Ascending aorta (tissue), 2 donors: ENCODE measurements at places on chromosomes 5 and 9.

DNA sequence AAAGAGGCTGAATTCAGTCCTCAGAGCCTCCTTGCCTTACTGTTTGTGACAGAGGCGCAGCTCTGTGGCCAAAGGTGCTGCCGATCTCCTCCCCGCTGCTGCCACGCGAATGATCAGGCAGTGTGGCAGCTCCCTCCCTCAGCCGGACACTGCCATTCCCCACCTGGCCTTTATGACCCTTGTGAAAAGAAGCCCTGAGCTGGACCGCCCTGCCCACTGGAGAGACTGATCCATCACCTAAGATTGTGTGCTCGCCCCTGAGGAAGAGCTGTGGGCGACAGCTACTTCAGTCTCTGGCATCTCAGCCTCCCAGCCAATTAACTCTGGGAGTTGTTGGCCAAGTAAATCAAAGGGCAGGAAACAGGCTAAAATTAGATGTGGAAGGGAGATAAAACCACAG is 90.9 kb downstream of the CARTPT start:
- no peaks in the 10 kb centered on the region for H3K36me3 ChIP-seq
- peaks cover 26% of the 10 kb centered on the region for H3K4me1 ChIP-seq
- DNase-seq: no peak
- H3K27ac ChIP-seq: peak overlapping the region; percentile 73
- H3K4me3 ChIP-seq: no peak overlapping the region
- no peaks in the 10 kb centered on the region for H3K27me3 ChIP-seq

DNA sequence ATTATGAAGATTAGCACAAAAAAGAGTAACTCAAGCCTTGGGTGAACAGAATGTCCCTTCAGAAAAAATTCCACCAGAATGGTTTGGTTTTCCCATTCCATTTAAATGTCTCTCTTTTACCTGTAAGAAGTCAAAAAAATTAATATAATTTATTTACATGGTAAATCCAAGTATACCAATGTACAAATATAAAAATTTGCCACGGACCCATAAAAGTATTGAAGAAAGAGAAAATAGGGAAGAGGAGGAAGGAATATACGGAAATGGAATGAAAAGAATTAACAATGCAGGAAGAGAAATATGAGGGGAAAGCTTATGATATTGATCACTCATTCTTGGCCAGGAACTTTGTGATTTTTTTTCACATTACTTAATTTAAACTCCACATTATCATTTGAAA is at the start of gene OR13C9:
Gene OR13C9 (minus strand): TSS at position 101 of the 400 bp plus-strand sequence. CDS start 0 bp downstream, at position 101.
- H3K4me3 ChIP-seq: no peak within 1 kb of the TSS
- no peaks in the 10 kb centered on the region for H3K27me3 ChIP-seq
- H3K27ac ChIP-seq: no peak within 1 kb of the TSS
- no peaks in the 10 kb centered on the region for H3K4me1 ChIP-seq
- H3K36me3 ChIP-seq: no peaks in the 10 kb centered on the region
- no peak for DNase-seq

DNA sequence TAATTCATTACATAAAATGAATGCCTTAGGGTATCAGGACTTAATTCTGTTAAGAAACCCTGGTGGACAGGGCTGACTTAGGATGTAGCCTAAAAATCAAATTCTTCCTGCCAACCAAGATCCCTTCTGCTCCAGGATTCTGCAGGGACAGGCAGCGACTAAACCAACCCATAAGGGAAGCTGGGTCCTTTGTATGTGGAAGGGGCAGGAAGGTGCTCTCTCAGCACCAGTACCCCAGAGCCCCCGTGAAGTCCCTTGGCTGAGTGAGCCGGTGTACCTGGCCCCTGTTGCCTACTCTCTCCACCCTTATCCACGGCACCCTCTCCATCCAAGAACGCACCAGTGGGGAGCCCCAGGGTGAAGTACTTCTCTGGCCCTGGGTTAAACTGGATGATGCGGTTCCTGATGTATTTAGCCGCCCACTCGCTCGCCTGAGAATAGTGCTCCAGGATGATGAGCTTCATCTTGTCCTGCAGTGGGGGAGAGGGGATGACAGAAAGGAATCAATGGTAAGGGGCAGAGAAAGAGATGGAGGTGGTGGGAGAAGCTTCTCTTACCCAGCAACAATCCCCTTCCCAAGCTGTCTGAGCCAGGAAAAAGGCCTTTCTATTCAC is 1.1 kb downstream of the GNPDA1 start:
- peak overlapping the region; percentile 84 for H3K27ac ChIP-seq
- no peaks in the 10 kb centered on the region for H3K36me3 ChIP-seq
- H3K4me3 ChIP-seq: peak overlapping the region; percentile 68
- peaks cover 2% of the 10 kb centered on the region for H3K4me1 ChIP-seq

GRCh38 chr5:157828105-157828943 is 30.6 kb downstream of the CLINT1 start:
- H3K4me3 ChIP-seq: no peak overlapping the region
- peaks cover 27% of the 10 kb centered on the region for H3K4me1 ChIP-seq
- H3K27me3 ChIP-seq: no peaks in the 10 kb centered on the region
- H3K36me3 ChIP-seq: no peaks in the 10 kb centered on the region
- DNase-seq: no peak

GRCh38 chr5:98962587-98962986 is 33.8 kb upstream of the CHD1 start:
- H3K4me1 ChIP-seq: no peaks in the 10 kb centered on the region
- no peak overlapping the region for H3K4me3 ChIP-seq
- no peaks in the 10 kb centered on the region for H3K27me3 ChIP-seq
- no peak for DNase-seq
- H3K27ac ChIP-seq: no peak overlapping the region

DNA sequence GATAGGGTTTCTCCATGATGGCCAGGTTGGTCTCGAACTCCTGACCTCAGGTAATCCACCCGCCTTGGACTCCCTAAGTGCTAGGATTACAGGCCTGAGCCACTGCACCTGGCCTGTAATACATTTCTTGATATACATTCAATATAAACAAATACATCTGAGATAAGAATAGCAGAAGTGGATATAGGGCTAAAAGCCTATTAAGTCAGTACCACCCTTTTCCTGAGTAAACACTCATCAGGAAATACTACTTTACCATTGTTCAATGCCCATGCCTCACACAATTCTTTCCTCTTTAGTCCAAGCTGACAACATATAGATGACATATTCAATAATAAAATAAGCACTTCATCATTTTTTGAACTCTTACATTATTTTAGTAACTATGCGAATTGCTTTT is 64.8 kb downstream of the MRPS27 start:
- H3K27ac ChIP-seq: no peak overlapping the region
- H3K36me3 ChIP-seq: no peaks in the 10 kb centered on the region
- no peak overlapping the region for H3K4me3 ChIP-seq
- no peaks in the 10 kb centered on the region for H3K27me3 ChIP-seq
- DNase-seq: no peak

DNA sequence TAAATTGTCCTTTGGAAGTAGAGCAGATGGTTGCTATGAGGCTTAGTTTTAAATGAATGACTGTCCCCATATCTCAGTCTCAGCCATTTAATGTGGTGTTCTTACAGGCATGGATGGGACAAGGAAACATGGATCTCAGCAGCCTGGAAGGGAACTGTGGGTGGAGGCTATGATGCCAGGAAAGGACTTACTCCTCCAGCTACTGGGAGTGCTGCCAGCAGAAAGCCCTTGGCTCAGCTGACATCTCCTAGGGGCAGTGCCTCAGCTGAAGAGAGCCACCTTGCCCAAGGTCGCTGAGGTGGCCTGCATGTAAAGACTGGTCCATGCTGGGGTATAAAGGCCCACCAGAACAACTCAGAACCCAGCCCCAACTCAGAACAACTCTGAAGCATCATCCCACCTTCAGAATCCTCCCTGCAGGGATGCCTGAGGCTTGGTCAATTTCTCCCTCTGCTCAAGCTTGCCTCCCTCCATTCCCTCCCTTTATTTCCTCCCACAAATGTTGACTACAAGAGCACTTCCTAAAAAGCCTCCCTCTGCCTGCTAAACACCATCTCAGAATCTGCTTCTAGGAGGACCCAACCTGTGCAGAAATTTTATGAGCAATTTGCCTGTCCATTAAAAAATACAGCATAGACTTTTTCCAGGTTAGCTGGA is 1.8 kb upstream of the PDE8B start:
- no peaks in the 10 kb centered on the region for H3K27me3 ChIP-seq
- no peak overlapping the region for H3K27ac ChIP-seq
- no peaks in the 10 kb centered on the region for H3K36me3 ChIP-seq
- H3K4me1 ChIP-seq: peaks cover 6% of the 10 kb centered on the region
- DNase-seq: no peak

GRCh38 chr9:112278152-112278551 is 55.3 kb downstream of the PTBP3 start:
- H3K36me3 ChIP-seq: no peaks in the 10 kb centered on the region
- no peak for DNase-seq
- H3K4me3 ChIP-seq: no peak overlapping the region
- no peaks in the 10 kb centered on the region for H3K4me1 ChIP-seq
- H3K27me3 ChIP-seq: no peaks in the 10 kb centered on the region
- H3K27ac ChIP-seq: no peak overlapping the region

- H3K27me3 ChIP-seq: no peaks in the 10 kb centered on the region
- no peak for DNase-seq
- no peak overlapping the region for H3K4me3 ChIP-seq
- H3K36me3 ChIP-seq: no peaks in the 10 kb centered on the region
- no peak overlapping the region for H3K27ac ChIP-seq
These were observed 36.2 kb upstream of the ZNF366 start for GRCh38 chr5:72543365-72543764.

DNA sequence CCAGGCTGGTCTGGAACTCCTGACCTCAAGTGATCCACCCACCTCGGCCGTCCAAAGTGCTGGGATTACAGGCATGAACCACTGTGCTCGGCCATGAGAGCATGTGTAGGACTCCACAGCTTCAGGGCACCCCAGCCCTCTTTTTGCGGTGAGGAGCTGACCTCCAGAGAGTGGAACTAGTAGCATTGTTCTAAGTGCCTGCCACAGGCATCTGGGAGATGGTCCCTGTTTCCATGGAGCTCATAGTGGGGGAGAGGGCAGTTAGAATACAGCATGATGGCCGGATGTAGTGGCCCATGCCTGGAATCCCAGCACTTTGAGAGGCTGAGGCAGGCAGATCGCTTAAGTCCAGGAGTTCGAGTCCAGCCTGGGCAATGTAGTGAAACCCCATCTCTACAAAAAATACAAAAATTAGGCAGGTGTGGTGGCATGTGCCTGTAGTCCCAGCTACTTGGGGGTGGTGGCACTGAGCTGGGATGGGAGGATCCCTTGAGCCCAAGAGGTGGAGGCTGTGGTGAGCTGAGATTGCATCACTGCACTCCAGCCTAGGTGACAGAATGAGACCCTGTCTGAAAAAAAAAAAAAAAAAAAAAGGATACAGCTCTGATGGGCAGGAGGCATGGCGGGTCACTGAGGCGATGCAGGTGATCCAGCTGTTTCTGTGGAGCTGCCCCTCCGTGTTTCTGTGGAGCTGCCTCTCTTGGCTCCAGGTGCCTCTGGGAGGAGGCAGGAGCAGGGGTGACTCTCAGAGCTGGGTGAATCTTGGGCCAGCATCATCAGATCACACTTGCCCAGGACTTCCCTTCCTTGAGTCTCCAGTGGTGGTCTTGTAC is 4.2 kb downstream of the ASS1 start:
- no peak overlapping the region for H3K27ac ChIP-seq
- H3K36me3 ChIP-seq: no peaks in the 10 kb centered on the region
- no peak overlapping the region for H3K4me3 ChIP-seq
- no peaks in the 10 kb centered on the region for H3K27me3 ChIP-seq
- no peak for DNase-seq
- peaks cover 24% of the 10 kb centered on the region for H3K4me1 ChIP-seq

- no peaks in the 10 kb centered on the region for H3K4me1 ChIP-seq
- DNase-seq: no peak
- no peak overlapping the region for H3K4me3 ChIP-seq
- H3K36me3 ChIP-seq: no peaks in the 10 kb centered on the region
- H3K27me3 ChIP-seq: no peaks in the 10 kb centered on the region
These were observed 128.4 kb upstream of the TRPM3 start for GRCh38 chr9:71249729-71250317.

GRCh38 chr9:132634327-132634726 is 35.5 kb downstream of the DDX31 start:
- DNase-seq: no peak
- H3K4me3 ChIP-seq: no peak overlapping the region
- no peaks in the 10 kb centered on the region for H3K4me1 ChIP-seq
- peaks cover 39% of the 10 kb centered on the region for H3K36me3 ChIP-seq
- H3K27me3 ChIP-seq: no peaks in the 10 kb centered on the region
- H3K27ac ChIP-seq: no peak overlapping the region

- no peaks in the 10 kb centered on the region for H3K36me3 ChIP-seq
- H3K27me3 ChIP-seq: no peaks in the 10 kb centered on the region
- no peaks in the 10 kb centered on the region for H3K4me1 ChIP-seq
- peak overlapping the region; percentile 58 for H3K27ac ChIP-seq
- no peak for DNase-seq
These were observed 182.4 kb downstream of the SEMA5A start for GRCh38 chr5:9363449-9363848.

DNA sequence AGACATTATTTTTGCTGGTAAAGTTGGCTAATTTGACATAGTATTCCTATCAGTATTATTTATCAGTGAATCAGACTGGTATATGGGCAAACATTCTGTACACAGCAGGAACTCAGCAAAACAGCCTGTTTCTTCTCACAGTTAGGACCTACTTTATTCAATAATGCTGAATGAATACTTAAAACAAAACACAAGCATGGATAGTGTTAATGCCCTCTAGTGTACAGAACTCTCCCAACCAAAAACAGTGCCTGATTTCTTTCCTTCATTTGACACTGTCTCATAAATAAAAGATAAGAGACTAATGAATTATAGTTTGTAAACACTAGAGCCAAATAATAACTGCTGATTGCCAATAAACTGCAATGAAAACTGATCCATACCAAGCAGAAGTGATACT is 1113.3 kb downstream of the PTPRD start:
- H3K27ac ChIP-seq: no peak overlapping the region
- H3K4me3 ChIP-seq: no peak overlapping the region
- no peaks in the 10 kb centered on the region for H3K27me3 ChIP-seq
- H3K4me1 ChIP-seq: no peaks in the 10 kb centered on the region
- H3K36me3 ChIP-seq: no peaks in the 10 kb centered on the region
- DNase-seq: no peak

DNA sequence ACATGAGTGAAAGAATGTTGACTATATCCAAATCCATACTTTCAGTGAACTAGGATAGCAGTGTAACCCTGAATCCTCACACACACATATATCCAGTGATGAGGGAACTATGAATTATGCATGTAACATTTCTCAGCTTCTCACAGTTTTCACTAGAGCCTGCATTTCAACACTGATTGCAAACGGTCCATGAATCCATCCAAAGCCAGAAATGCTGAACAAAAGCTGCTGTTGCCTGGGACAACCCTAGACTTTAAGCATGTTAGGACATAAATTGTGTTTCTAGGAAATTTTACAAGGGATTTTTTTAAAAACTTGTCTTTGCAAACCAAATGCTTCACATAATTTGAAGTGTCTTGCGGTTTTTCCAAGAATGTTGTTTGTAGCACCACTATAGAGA is 2010.0 kb upstream of the WWC1 start:
- H3K4me1 ChIP-seq: no peaks in the 10 kb centered on the region
- no peaks in the 10 kb centered on the region for H3K27me3 ChIP-seq
- H3K36me3 ChIP-seq: no peaks in the 10 kb centered on the region
- H3K4me3 ChIP-seq: no peak overlapping the region
- no peak overlapping the region for H3K27ac ChIP-seq

GRCh38 chr9:70701163-70701562 is 286.7 kb upstream of the KLF9 start:
- DNase-seq: no peak
- no peak overlapping the region for H3K27ac ChIP-seq
- H3K27me3 ChIP-seq: no peaks in the 10 kb centered on the region
- H3K4me1 ChIP-seq: no peaks in the 10 kb centered on the region
- H3K36me3 ChIP-seq: no peaks in the 10 kb centered on the region

GRCh38 chr9:8282535-8282934 is 483.0 kb upstream of the DMAC1 start:
- no peak overlapping the region for H3K4me3 ChIP-seq
- H3K4me1 ChIP-seq: no peaks in the 10 kb centered on the region
- H3K36me3 ChIP-seq: no peaks in the 10 kb centered on the region
- no peak overlapping the region for H3K27ac ChIP-seq
- no peak for DNase-seq
- H3K27me3 ChIP-seq: no peaks in the 10 kb centered on the region
